ENCODE measurements at places on chromosomes 16 and 17. TPM values are rescaled to one million over a fixed set of nuclear protein-coding genes. Genes with fewer than 3 reads are reported as not detected.

DNA sequence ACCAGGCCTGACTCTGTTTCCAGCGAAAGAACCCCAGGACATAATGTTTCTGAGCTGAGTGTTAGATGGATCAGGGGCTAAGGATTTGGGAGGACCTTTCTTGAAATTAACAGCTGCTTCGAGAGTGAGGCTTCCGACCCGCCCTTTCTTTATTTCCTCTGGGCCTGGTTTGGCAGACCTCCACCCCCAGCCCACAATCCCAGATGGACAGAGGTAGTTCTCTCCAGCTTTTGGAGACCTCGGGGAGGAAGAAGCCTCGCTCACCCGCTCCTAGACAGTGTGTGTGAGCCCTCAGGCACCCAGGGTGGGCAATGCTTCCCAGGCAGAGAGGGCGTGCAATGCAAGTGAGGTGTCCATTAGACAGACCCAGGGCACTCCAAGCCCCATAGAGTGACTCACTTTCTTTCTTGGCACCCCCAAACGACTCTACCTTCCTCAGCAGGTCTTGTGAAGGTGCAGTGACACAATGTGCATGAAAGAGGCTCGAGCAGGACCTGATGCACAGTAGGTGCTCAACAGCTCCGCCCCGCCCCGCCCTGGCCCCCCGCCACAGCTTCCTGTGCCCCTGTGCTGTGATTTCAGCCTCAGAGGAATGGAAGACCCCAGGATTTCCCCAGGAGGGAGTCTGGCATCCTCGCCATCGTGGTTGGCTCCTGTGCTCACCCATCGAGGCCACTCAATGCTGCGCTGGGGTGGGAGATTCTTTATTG lies 50.7 kb upstream of the TOB1 start:
- DNase-seq: no peak

The MAP2K6 gene
- total RNA-seq: 2.8 TPM

- DNase-seq: no peak
Measured at GRCh38 chr16:30786115-30786935, 680 bp downstream of the ZNF629 start.

DNA sequence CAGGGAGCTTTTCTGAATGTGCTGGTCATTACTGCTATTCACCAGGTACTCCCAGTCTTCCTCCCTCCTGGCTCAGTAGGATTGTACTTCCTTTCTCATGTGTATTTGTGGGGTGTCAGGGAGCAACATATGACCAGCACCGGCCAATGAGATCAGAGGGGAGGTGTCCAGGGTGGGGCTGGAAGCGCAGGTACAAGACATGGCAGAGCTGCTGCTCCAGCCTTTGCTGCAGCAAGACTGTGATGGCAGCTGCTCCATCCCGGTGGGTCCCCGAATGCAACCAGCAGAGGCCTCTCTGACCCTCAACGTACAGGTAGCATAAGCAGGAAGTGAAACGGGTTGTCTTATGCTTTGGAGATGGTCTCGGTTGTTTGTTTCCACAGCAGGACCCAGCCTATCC lies 53.8 kb upstream of the CACNG5 start:
- no peak for DNase-seq

The CACNG3 gene
- not detected for total RNA-seq
